Stimulated activated naive CD4-positive, alpha-beta T cell treated with Interleukin-2 at 50 U/mL for 16 hours (primary cell): ENCODE measurements at places on chromosomes 3 and 15.

- no peak for DNase-seq
Measured at GRCh38 chr15:96448923-96449322, 118.4 kb downstream of the NR2F2 start.

- no peak for DNase-seq
Measured at GRCh38 chr3:23550402-23550801, 255.4 kb upstream of the UBE2E1 start.

GRCh38 chr3:141456301-141456625 lies 30.6 kb upstream of the RASA2 start:
- DNase-seq: no peak

GRCh38 chr15:38202361-38202760 lies 50.3 kb upstream of the SPRED1 start:
- no peak for DNase-seq

GRCh38 chr3:149575213-149575960 lies 82.4 kb downstream of the WWTR1 start:
- no peak for DNase-seq

DNA sequence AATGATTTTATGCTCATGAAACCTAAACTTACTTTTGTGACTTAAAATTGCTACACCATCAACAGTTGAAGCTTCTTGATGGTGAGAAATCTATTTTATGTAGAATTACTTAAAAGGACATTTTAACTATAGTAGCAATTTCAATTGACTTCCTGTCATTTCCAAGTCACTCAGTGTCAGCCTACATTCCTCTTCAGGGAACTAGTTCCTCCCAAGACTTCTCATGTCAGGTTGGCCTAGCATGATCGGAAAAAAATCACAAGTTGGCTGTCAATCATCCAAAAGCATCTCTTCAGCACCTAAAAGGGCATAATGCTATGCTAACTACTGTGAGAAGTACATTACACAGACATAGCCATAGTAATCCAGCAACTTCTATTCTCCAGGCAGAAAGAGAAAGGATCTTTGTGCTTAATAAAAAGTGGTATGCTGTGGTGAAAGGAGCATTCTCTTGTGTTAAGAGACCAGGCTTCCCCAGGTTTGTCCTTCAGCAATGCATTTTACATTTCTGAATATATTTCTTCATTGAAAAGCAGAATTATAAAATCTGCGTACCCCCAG lies 893.7 kb downstream of the AGBL1 start:
- DNase-seq: no peak

DNA sequence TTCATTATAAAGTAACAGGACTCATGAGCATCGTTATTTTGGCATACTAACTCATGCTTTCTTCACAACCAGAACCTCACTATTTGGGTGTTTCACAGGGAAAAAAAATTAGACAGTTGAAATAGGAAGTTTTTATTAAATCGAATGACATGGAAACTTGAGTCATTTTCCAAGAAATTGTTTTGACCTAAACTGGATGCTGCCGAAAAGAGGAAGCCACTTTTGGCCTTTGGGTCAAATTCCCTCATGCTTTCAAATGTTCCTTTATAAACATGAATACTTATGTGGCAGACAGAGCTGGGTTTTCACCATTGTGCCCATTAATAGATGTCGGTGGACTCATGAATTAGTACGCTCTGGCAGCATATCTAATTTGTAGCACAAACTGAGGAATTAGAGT lies 224.9 kb downstream of the MCTP2 start:
- no peak for DNase-seq

- no peak for DNase-seq
Measured at GRCh38 chr3:39210078-39210477, 17.7 kb upstream of the XIRP1 start.

- no peak for DNase-seq
Measured at GRCh38 chr3:54986294-54986693, 58.4 kb upstream of the LRTM1 start.

DNA sequence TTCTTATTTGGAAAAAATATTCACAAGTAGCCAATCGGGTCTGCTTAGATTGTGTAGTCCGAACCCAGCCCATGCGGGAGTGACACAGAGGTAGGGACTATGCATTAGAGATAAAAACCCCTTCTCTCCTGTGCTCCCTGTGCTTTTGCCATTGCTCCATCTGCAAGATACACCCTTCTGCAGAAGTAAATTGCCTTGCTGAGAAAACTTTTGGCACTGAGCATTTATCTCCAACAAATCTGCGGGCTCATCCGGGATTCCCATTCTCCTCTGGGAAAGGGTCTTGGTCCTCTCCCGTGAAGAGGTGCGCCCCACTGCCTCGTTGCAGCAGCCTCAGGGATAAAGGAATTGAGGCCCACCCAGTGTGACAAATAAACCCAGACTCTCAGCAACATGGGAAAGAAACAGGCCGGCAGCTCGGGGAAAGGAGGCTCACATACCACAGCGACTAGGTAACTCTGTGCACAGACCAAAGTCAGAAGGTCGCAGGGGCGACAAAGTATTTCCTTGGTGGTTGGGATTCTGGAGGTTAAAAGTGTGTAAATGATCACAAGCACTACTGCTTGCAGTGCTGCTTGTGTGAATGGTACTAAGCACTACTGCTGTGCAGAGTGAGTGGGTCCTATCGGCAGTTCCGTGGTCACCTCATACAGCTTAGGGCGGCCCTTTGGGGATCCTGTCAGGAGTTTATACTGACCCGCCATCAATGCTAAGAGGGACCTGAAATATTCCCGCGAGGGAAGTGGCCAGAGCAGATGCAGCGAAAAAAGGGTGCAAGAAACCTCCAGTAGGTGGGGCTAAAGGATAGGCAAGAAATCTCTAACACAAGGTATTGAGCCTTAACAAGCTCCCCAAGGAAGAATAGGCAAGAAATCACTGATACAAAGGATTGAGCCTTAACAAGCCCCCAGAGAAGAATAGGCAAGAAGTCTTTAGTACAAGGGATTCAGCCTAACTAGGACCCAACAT lies 54.3 kb downstream of the GSK3B start:
- DNase-seq: no peak

GRCh38 chr3:26091096-26091495 lies 301.2 kb downstream of the OXSM start:
- no peak for DNase-seq

- no peak for DNase-seq
Measured at GRCh38 chr3:123693584-123694190, 108.8 kb upstream of the HACD2 start.

- no peak for DNase-seq
Measured at GRCh38 chr3:136733317-136733833, 18.8 kb downstream of the STAG1 start.

- DNase-seq: no peak
Measured at GRCh38 chr3:160921020-160921635, 165.1 kb downstream of the PPM1L start.

- DNase-seq: no peak
Measured at GRCh38 chr3:66778777-66779176, 219.3 kb upstream of the KBTBD8 start.

DNA sequence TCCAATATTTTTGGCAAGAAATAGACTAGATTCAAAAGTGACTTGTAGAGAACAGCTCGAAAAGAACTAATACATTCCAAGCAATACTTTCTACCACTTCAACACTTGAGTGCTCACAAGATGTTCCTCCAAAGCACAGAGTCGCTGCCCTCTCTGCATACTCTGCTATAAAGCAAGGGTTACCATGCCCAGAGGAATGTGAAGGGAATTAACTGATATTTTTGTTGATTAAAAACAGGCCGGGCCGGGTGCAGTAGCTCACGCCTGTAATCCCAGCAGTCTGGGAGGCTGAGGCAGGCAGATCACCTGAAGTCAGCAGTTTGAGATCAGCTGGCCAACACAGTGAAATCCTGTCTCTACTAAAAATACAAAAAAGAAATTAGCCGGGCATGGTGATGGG lies 57.6 kb upstream of the CSPG5 start:
- no peak for DNase-seq

GRCh38 chr15:61116825-61117224 lies 112.3 kb downstream of the RORA start:
- no peak for DNase-seq

- no peak for DNase-seq
Measured at GRCh38 chr3:134029734-134030378, at the start of gene SLCO2A1. Gene SLCO2A1, minus strand, starts transcription at chr3:134029925. Its CDS starts 123 bp downstream, at chr3:134029802.

GRCh38 chr3:197956626-197956988 lies 3.4 kb upstream of the LMLN start:
- DNase-seq: no peak

- no peak for DNase-seq
Measured at GRCh38 chr3:37053337-37053736, 60.0 kb downstream of the MLH1 start.

GRCh38 chr15:92819278-92820235 lies 80.6 kb upstream of the CHD2 start:
- no peak for DNase-seq

- DNase-seq: no peak
Measured at GRCh38 chr3:126538316-126538715, 14.4 kb downstream of the CHST13 start.

DNA sequence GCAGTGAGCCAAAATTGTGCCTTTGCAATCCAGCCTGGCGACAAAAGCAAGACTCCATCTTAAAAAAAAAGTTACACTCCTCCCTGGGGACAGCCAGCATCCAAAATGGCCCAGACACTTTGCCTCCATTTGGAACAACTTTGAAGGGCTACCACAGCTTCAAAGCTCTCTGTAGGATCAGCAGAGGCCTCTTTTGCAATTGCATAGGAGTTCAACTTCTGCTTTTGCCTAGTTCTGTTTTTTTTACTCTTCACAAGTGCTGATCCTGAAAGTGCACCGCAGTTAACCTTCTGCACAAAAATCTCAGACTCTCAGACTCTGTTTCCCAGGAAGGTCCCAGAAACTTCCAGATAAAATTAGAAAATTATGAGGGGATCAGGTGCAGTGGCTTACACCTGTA lies 25.2 kb upstream of the SLC4A7 start:
- no peak for DNase-seq
